ENCODE measurements at places on chromosomes 6 and 20.

DNA sequence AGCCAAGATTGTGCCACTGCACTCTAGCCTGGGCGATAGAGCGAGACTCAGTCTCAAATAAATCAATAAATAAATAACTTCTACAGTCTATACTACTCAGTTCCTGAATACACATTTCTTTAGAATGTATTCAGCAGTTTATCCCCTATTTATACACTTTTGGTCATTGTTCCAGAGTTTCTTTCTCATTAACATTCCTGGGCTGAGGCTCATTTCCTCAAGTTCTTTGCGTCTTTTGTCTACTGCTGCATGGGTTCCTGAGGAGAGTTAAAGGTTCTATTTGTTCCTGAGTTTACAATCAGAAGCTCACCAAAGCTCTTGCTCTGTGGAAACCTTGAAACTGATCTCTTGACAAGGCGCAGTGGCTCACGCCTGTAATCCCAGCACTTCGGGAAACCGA, 37.7 kb upstream of the SASH1 start:
- DNase-seq = no peak

- DNase-seq = peak; percentile 48
These were observed 916 bp downstream of the TRIM27 start for GRCh38 chr6:28922821-28923317.

- no peak for DNase-seq
These were observed 155.7 kb upstream of the CDYL start for GRCh38 chr6:4620284-4621151.

GRCh38 chr6:69819138-69819537, 22.3 kb upstream of the LMBRD1 start:
- DNase-seq = no peak

GRCh38 chr6:16474772-16475493, 236.5 kb downstream of the GMPR start:
- no peak for DNase-seq

GRCh38 chr6:21496706-21497105, 96.8 kb upstream of the SOX4 start:
- DNase-seq = no peak

- DNase-seq = no peak
These were observed 9.6 kb upstream of the FOXF2 start for GRCh38 chr6:1379788-1380147.

DNA sequence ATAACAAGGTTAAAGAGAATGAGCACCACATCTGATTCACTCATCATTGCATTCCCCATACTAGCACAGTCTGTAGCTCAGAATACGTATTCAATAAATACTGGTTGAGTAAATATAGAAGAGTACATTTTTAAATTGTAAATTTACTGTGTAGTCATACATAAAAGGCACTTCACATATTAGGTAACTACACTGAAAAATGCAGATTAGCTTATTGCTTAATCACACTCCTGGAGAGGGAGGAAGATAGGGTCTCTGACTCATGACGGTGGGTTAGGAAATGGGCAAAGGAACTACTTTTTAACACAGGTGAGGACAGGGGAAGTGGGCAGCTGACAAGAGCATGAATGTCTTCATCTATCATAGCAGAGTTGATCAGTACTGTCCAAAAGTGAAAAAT, 133.2 kb downstream of the TBC1D32 start:
- DNase-seq = no peak

GRCh38 chr6:84193114-84193708, 34.2 kb downstream of the CEP162 start:
- DNase-seq = no peak

- DNase-seq = no peak
These were observed 446.7 kb downstream of the BCKDHB start for GRCh38 chr6:80553071-80553740.

GRCh38 chr20:57244221-57244585, 22.2 kb downstream of the BMP7 start:
- no peak for DNase-seq

- no peak for DNase-seq
These were observed 230.9 kb upstream of the CITED2 start for GRCh38 chr6:139605350-139605749.

DNA sequence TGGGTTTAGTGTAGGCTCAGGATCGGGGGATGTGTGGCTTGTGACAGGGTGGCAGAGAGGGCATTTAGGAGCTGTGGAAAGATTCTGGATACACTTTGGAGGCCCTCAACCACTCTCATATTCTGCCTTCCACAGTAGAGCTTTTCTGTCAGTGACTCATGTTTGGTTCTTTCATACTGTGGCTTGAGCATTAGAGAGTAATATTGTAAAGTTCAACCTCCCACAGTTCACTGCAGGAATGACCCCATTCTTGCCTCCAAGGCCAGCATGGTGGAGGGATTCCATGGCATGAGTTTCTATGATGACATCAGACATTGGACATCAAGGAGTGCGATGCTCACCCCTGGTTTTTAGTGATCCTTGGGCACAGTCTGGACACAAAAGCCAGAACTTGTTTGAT, 50.9 kb downstream of the DTD1 start:
- no peak for DNase-seq

DNA sequence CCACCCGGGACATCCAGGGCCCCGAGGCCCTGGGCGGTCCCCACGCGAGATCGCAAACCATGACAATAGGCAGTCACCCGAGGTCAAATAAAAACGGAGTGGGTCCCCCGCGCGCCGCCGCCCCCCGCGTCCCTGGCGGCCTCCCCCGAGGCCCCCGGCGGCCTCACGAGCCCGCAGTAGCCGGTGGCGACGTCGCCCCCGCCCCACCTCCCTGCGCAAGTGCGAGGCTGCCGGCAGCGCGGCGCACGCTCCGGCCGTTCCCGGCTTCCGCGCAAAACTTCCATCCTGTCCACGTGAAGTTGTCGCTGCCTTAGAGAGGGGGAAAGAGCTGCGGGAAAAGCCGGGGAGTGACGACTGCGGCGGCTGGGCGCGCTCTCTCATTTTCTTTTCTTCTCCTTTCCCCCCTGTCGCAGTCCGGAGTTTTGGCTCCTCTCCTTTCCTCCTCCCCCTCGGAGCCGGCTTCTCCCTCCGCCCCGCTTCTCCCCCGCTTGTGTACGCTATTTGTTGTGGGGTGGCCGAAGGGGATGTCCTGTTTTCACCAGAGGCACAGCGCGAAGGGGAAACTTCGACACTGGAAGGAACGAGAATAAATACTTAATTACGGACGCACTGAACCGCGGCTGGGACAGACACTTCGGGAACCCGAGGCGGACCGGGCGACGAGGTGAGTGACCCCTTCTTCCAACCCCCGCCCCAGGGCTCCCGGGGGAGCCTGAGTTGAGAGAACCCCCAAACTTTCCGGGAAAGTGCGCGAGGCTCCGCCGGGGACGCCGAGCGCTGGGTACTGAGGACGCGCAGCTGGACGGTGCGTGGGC, at the start of gene EYA4:
TSS of gene EYA4 (plus strand) at position 272 of the 815 bp plus-strand sequence. CDS start 33,424 bp downstream, outside the sequence.
- no peak for DNase-seq

DNA sequence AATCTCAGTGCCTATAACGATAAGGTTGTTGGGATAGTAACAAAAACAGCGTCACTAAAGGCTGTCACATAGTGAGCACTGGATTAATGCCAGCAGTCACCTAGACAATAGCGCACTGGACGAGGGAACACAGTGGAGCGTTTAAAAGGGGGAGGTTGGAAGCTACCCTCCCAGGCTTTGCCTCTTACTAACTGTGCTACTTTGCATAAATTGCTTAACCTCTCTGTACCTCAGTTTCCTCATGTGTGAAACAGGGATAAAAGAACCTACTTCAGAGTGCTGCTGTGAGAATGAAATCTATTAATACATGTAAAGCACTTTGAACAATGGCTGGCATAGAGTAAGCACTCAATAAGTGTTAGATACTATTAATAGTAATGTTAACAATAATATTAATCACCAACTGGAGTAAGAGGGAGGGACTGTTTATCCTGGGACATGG, 10.5 kb downstream of the BCL2L1 start:
- peak; percentile 35 for DNase-seq

GRCh38 chr6:152386131-152386530, 251.0 kb downstream of the SYNE1 start:
- DNase-seq = no peak

DNA sequence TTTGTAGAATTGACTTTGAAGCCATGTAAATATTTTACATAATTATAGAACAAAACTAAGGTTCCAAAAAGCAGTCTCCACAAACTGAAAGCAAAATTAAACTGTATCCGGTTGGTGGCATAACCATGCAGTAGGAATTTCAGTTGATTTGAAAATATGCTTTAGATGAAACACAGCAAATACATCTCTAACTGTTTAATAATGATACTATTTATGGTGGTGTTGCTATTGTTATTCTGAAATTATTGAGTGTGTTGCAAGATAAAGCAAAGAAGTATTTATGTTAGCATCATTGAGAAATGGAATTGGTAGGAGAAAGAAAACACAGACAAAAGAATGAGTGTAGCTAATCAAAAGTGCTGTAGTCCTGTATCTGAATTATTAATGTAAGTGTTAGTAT, 73.8 kb upstream of the MTHFD1L start:
- no peak for DNase-seq

DNA sequence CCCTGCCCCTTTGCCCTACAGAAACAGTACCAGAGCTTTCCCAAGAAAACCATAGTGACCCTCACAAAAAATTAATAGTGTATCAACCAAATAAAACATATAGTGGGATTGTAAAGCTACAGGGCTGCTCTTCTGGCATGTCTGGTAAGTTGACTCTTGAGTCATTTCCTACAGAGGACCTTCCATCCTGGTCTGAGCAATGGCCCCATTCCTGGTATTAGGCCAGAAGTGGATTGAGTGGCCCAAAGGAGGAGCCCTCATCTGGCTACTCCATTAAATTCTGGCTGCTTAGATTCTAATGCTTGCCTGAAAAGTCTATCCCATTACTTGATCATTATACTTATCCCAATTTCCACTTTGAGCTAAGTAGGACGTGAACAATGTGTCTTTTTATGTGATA, 150.9 kb upstream of the HMGN3 start:
- no peak for DNase-seq

DNA sequence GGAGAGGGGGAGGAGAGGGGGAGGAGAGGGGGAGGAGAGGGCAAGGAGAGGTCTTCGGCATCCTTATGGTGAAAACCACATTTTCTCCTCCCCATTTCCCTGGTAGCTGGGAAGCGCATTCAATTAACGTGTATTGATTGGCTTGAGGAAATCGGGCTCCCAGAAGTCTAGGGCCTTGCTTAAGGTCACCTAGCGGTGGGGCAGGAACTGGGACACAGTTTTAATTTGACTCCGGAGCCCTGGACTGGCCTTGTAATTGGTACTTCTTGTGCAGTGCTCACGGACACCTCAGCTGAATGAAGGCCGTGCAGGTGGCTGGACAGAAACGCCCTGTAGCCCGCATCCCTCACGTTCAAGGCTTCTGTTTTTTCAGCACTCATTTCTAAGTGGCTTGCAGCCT, 42.8 kb downstream of the CTCFL start:
- no peak for DNase-seq

DNA sequence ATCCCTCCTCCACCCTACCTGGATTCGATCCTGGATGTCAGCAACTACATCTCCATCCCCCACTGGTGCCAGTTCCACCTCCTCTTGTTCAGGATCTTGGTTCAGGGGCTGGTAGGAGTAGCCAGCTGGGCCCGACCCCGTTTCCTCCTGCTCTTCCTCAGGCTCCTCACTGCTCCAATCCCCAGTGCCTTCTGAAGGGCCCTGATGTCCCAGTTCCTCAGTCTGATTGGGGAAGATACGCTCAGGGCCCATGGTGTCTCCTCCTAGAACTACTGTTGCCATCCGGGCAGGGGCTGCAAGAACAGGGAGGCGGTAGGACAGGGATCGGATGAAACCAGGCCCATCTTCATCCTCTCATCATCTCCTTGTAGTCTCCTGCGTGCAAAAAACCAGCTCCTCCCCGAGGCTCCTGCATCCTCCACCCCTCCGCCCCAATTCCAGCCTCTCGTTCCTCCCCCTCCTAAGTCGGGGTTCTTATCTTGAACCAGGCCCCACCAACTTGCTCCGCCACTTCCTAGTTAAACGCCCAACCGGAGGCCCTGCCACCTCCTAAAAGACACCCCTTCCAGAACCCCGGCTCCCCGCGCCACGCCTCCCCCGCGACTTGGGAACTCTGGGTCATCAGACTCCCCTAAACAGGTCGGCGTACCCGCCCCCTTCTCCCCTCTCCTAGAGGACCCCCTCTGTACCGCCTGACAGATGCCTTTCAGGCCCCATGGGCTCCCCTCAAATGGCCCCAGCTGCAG, 476 bp downstream of the MEA1 start:
- DNase-seq = no peak

- DNase-seq = no peak
These were observed 73.2 kb downstream of the SCP2D1 start for GRCh38 chr20:18886756-18887155.

GRCh38 chr6:89084954-89085353, 4.4 kb downstream of the PNRC1 start:
- no peak for DNase-seq

DNA sequence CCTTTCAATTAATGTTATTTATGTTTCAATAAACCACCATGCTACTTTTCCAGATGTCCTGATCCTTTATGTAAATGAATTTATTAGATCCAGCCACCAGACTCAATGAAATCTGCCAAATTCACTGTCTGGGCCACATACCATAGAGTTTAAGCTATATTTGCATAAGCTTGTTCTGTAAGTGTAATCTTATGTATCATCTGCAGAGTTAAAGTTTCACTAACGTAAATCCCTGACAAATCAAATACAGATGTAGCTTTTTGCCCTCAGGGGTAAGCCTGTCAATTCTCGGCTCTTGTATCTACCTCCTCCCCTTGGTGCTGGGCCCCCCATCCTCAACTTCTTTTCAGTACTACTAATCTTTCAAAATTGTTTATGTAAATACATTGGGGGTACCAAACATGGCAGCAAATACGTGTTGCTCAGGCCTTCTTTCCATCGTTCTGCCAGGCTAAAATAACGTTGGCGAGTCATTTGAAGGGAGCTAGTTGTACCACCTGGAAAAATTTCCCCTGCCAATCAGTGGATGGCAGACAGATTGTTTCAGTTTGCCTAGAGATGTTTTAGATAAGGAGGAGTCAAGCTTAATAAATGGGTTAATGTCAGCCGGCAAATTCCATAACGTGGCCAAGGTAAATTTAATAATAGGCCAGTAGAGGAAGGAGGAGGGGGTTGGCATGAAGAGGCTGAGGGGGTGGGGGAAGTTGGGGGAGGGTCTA, 79.6 kb downstream of the RPS12 start:
- no peak for DNase-seq

DNA sequence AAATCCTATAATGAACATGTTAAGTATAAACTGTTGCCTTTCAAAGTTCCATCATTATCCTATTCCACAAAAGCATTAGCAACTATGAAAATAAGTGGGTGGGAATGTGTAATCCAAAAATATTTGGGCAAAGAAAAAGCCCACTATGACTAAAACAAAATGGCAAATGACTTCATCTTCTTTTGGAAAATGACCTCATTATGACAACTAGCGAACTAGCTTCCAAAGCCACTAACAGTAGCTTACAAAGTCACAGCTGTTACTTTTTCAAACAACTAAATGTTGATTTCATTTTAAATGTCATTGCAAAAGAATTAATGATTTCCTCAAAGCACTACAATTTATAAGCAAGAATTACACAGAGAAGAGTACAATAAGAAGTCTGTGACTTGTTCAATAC, 49.8 kb upstream of the RUNX2 start:
- DNase-seq = no peak

- no peak for DNase-seq
These were observed 259.1 kb downstream of the ARID1B start for GRCh38 chr6:157036245-157036711.

GRCh38 chr20:24608926-24609667, 139.7 kb downstream of the SYNDIG1 start:
- DNase-seq = no peak

Measured in SHP77 (cell line).